ENCODE measurements at places on chromosomes 7 and 10.

GRCh38 chr7:133114519-133114918 lies 32.6 kb upstream of the CHCHD3 start:
- no peak for DNase-seq

DNA sequence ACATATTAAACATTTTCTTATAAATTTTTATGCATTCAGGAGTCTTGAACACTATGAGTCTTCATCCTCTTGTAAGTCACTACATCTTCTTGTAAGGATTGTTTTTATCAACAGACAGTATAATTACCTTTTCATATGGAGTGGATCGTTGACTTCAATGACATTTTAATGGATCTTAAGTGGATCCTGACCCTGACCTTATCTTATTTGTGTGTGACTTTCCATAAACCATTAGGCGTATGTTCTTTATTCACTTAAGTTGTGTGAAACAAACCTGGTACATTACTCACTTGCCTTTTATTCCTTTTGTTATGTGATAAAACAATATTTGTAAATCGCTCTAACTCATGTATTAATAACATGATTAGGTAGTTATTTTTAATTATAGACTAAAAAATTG lies 18.5 kb upstream of the SEMA3C start:
- no peak for DNase-seq

- DNase-seq = no peak
Observed at GRCh38 chr10:93030409-93030808, 30.2 kb upstream of the CYP26C1 start.

DNA sequence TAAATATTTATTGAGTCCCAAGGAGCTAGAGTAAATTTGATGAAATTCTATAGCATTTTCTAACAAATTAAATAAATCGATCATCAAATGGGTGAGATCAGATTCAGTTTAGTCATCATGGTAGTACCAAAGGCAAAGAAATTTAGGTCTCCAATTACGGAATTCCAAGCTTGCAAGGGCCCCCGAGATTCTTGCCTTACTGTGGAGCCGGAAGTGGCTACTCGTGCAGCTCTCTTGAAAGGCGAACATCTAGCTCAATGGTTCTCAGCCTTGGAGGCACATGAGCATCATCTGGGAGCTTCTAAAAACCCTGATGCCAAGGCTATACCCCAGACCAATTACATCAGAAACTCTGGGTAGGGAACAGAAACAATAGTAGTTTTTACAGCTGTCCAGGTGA lies 117.9 kb upstream of the PRR15 start:
- DNase-seq = no peak

DNA sequence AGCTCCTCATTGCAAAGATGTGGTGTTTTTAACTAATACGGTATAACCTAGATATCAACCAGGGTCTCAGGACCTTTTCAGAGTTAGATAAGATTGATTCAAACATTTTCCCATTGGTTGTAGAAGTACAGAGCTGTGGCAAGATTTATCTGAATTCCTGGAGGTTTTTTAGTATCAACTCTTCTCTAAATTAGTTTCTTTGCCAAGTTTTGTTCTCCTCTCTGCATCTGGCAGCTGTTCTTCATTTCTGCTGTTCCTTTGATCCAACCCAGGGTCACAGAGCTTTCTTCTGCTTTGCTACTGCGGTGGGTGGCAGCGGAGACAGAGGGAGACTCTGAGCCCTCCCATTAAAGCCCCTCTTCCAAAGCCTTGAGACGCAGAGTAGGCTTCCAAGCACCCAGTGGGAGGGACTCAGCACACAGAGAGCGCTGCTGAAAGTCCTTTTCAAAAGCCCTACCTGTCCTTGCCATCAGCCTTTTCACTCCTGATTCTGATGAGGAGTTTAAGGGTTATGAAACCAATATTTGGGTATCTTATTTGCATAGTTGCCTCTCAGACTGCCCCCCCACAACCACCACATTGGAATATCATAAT lies 146.3 kb upstream of the EEPD1 start:
- DNase-seq = no peak

DNA sequence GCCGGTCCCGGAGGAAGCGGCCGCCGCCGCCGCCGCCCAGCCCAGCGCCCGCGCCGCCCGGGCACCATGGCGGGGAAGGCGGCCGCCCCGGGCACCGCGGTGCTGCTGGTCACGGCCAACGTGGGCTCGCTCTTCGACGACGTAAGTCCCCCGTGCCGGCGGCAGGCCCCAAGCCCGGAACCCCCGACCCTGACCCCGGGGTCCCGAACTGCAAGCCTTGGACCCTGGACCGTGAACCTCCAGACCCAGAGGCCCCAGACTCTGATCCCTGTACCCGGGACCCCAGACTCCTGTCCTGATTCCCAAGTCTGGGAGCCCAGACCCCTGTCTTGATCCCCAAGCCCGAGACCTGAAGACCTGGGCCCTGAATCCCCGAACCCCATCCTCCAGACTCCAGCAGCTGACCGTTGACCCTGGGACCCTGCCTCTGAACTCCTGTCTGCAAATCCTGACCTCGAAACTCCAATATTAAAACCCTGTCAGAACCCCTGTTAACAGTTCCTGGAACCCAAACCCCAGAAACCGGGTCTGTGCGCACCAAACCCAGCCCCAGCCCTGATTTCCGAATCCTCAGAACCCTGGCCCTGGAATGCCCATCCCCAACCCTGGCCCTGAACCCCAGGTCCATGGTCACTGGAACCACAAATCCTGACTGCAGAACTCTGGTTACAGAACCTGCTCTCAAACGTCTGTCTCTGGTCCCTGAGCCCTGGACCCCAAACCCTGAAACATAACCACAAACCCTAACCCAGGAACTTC lies 623 bp downstream of the INPP5A start:
- peak; percentile 66 for DNase-seq

DNA sequence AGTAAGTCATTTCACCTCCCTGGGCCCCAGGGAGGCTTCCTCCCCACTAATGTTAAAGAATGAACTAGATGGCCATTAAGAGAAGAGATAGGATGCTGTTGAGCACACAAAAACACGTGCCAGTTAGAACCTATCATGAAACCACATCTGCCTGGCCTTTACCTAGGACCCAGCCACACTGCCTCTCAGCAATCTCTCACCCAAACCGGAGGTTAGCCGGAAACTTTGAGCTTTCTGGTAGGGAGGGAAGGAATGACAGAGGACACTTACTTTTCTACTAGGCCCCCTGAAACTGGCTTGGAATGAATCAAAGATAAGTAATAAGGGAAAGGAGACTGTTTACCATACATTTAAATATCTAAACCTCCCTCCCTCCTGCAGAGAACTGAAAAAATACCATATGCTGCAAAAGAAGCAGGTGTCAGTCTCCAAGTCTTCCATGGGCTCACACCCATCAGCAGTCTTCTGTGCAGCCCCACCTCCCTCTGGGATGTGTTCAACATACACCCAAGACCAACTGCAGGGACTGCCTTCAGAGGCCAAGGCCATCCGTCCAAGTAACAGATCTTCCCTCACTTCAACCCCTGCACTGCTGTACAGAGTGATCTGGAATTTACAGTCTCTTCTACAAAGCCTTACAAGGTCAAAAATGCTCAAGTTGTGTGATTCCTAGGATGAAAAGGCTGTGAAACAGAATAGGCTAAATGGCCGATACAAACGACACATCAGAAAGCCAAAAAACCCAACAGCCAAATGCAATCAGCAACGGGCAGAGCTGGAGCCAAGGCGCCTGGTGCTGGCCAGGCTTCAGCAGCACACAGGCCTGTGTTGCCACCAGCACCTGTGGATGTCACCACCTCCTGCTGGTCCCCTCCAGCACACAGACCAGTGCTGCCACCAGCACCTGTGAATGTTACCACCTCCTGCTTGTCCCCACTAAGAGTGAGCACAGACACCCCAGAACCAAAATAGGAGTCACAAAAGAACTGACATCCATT lies 42.4 kb downstream of the SORBS1 start:
- DNase-seq = no peak

GRCh38 chr10:24209946-24210491 lies 1.1 kb downstream of the KIAA1217 start:
- DNase-seq = peak; percentile 67

- DNase-seq = no peak
Observed at GRCh38 chr10:87558333-87558732, 53.6 kb downstream of the MINPP1 start.

DNA sequence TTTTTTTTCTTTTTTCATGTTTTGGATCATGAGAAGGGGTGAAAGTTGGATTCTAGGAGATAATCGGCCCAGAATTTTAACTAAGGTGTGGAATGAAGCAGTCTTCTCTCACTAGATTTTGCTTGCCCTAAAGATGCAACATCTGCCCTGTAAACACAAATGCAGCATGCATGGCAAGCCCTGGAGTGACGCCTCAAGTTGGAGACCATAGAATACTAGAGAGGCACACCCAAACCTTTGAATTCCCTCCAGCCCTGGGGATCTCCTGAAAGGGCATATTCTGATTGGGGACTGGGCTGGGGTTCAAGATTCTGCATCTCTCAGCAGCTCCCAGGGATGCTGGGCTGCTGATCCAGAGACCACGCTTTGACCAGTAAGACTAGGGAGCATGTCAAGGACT lies 127.7 kb upstream of the PRR15 start:
- no peak for DNase-seq

DNA sequence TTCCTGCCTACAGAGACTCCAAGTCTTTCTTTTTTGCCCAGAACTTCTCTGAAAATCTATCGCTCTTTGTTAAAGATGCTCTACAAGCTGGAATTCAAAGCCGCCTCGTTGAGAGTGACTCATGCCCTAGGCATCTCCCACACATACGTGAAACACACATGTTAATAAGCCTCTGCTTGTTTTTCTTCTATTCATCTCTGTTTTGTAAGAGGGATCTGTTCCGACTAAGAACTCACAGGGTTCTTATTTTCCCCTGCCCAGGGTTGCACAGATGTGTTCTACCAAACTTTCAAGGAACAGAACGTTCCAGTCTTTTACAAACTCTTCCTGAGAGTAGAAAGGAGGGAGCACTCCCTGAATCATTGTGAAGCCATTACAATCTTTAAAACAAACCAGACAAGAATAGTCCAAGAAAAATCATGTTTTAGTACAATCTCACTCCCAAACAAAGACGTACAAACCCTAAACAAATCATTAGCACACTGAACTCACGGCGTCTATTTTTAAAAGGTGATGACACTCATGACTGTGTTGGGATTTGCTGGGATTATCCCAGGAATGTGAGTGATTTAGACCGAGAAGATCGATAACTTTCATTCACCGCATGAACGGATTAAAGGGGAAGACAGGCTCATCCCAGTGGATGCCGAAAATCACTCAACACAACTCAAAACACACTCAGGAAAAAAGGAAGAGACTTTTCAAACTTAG lies 55.3 kb upstream of the INPP5A start:
- no peak for DNase-seq

DNA sequence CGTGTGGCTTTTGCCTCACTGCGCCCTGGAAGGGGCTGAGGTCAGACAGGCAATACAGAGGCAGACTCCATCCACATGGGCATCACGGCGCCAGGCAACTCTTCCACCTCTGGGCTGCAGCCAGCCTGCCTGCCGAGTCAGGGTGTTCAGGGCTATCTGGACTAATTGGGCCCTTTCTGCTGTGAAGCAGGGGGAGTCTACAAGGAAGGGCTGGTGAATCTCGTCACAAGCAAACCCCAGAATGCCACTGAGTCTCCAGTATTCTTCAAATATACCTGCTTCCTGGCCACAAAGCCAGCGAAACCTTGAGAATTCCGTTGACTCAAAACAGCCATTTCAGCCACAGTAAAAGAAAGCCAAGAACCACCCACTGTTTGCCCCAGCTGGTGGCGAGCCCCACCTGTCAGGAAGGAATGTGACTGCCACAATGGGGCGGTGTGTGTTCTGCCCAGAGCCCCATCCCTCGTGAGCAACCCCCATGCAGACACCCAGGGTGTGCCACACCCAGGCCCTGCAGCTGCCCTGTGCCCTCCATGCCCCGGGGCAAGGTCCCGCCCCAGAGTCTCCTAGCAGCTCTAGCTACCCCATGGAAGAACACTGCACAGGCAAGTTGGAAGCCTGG lies 117.3 kb downstream of the FAM53B start:
- DNase-seq = peak; percentile 82

- no peak for DNase-seq
Observed at GRCh38 chr7:11155883-11156282, 182.2 kb downstream of the PHF14 start.

DNA sequence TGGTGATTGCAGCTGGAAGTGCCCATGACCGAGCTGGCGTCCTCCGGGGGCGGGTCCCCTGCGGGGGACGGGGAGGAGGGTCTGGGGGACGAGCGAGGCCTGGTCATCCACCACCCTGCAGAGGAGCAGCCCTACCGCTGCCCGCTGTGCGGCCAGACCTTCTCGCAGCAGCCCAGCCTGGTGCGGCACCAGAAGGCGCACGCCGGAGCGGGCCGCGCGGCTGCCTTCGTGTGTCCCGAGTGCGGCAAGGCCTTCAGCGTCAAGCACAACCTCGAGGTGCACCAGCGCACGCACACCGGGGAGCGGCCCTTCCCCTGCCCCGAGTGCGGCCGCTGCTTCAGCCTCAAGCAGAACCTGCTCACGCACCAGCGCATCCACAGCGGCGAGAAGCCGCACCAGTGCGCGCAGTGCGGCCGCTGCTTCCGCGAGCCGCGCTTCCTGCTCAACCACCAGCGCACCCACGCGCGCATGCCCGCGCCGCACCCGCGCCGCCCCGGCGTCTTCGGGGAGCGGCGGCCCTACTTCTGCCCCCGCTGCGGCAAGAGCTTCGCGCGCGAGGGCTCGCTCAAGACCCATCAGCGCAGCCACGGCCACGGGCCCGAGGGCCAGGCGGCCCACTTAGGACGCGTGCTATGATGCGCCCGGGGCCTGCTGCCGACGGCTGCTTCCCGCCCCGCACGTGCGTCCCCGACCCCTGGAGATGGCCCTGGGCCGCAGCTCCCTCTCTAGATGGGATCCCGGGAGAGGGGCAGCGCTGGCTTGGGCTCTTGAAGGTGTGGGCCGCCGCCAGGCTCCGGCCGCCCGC lies 28.7 kb downstream of the ZNF775 start:
- DNase-seq = peak; percentile 60

- no peak for DNase-seq
Observed at GRCh38 chr7:100584054-100584682, 1.8 kb downstream of the LRCH4 start.

GRCh38 chr10:78470267-78471103 lies 436.8 kb downstream of the RPS24 start:
- no peak for DNase-seq

GRCh38 chr7:106166651-106167342 lies 54.7 kb upstream of the SYPL1 start:
- no peak for DNase-seq

DNA sequence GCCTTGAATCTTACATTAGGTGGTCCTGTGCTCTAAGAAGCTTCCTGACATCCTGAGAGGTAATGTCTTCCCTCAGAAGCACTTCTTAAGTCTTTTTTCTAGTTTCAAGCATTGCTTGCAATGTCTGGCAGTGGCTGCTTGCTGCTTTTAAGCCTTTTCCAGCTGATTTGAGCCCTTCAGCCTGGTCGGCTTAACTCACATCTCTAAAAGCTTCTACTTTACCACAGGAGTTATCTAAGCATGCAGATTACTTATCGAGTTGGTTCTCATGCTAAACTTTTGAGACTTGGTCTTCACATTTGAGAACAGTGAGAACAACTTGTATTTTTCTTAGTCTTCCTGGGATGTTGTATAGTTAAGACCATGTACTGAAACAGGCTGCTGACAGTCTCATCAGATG lies 3.9 kb downstream of the LRMDA start:
- no peak for DNase-seq

GRCh38 chr10:103542764-103543616 lies 49.5 kb downstream of the NEURL1 start:
- DNase-seq = no peak
